ENCODE measurements at places on chromosomes 11 and 22.

GRCh38 chr11:65215441-65216076 lies 33.8 kb downstream of the CAPN1 start:
- DNase-seq = no peak

DNA sequence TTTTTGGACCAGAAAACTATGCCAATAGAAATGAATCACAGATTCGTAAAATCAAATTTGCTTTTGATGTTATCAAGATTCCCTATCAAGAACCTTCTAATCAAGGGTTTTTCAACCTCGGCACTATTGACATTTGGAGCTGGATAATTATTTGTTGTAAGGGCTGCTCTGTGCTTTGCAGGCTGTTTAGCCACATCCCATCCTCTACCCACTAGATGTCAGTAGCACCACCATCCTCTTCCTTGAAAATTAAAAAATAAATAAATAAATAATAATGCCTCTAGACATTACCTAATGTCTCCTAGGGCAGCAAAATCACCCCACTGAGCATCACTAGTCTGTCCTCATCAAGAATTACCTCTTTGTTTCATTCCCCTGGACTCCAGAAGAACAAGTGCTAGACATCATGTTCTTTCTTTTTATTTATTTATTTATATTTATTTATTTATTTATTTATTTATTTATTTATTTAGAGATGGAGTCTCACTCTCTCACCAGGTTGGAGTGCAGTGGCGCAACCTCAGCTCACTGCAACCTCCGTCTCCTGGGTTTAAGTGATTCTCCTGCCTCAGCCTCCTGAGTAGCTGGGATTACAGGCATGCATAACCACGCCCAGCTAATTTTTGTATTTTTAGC lies 744.7 kb downstream of the KCNA4 start:
- no peak for DNase-seq

DNA sequence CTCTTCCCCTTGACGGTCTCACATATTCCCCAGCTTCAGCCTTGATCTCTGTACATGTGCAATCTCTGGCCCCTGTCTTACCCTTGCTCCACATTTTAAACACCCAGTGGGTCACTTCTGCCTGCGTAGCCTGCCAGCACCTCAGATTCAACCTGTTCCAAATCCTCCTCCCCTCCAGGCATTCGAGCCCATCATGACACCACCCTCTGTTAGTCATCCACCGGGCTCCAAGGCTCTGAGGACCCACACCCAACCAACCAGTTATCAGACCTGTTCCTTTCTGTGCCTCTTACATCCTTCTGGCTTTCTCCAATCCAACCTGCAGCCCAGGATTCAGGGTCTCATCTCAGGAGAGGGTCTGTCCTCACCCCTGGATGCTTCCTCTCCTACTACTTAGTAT lies 119.8 kb upstream of the TBCEL start:
- DNase-seq = no peak

DNA sequence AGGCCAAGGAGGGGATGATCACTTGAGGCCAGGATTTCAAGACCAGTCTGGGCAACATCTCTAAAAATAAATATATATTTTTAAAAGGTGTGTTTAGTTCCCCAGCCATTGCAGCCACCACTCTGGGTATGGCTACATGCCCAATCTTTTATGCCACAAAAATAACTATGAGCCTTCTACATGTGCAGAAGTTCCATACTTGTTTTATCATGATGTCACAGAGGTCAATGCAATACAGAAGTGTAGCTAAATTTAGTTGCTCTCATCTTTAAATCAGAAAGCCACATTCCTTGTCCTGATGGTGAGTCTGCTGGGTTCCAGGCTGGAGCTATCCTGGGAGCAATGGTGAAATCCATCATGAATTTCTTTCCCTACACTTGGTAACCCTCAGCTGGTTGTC lies 436.3 kb downstream of the DYNC2H1 start:
- DNase-seq = no peak

- DNase-seq = no peak
Observed at GRCh38 chr11:128316541-128317227, 270.7 kb downstream of the ETS1 start.

DNA sequence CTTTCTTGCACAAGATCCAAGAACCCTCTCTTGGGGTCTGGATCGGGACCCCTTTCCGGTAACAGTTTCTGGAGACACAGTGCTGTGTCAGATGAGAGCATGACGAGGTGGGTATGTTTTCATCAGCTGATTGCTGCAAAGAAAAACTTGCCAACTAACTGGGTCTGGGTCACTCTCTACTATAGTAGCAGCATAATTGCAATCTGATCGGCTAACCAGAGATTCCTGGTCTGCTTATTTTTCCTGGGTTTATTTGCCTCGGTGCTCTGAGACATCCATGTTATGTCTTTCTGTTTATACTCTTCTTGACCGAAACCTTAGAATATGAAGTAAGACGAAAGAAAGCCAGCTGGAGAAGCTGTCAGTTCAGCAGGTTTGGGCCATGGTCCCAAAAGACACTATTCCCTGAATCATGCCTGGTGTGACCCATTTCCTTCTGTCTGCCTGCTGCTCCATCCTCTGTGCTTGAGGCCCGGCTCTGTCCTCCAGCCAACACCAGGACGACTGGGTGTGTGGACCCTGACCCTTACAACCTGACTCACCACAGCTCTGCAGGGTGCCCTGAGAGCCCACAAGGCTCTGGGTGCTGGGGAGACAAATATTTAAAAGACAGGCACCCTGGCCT lies 24.1 kb upstream of the CLMP start:
- DNase-seq = no peak

DNA sequence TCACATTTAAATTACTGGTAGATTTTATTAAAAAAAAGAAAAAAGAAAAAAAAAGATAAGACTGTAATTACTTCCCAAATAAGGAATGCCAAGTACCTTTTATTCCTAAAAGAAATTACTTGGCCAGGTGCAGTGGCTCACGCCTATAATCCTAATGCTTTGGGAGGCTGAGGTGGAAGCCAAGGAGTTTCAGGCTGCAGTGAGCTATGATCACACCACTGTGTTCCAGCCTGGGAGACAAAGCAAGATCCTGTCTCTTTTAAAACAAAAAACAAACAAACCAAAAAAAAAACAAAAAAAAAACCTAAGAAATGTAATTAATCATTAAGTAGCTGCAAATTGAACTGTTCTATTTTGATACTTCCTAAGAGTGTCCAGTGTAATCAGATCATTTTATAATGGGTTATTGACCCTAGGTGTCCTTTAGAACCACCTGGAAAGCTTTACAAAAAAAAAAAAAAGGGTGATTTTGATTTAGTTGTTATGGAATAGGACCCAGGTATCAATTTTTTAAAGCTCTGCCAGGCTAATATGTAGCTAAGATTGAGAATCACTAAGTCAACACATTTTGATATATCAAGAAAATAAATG lies 10.8 kb downstream of the LIN7C start:
- no peak for DNase-seq

DNA sequence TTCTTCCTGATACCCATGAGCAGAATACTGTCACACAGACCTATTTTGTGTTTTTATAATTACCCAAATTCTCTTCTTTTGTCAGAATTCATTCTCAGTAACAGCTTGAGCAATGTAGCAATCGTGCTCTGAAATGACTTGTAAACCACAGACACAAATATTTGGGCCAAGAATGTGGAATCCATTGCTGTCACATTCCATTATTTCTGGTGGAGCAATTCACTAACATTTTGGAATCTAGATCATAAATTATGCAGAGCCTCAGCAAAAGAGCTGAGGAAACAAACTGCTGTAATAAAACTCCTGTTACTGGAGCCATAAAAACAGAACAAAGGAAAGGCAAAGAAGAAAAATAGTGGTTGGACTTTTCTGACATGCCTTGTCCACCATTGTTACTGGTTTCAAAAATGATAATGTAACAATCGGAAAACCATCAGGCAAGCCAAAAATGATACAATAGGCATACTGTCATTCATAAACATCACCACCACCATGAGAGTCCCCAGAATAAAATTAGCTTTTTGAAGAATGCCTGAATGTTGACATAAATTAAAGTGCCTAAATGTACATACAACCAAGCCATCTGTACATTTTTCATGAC lies 223.4 kb upstream of the PITPNB start:
- DNase-seq = peak; percentile 41

DNA sequence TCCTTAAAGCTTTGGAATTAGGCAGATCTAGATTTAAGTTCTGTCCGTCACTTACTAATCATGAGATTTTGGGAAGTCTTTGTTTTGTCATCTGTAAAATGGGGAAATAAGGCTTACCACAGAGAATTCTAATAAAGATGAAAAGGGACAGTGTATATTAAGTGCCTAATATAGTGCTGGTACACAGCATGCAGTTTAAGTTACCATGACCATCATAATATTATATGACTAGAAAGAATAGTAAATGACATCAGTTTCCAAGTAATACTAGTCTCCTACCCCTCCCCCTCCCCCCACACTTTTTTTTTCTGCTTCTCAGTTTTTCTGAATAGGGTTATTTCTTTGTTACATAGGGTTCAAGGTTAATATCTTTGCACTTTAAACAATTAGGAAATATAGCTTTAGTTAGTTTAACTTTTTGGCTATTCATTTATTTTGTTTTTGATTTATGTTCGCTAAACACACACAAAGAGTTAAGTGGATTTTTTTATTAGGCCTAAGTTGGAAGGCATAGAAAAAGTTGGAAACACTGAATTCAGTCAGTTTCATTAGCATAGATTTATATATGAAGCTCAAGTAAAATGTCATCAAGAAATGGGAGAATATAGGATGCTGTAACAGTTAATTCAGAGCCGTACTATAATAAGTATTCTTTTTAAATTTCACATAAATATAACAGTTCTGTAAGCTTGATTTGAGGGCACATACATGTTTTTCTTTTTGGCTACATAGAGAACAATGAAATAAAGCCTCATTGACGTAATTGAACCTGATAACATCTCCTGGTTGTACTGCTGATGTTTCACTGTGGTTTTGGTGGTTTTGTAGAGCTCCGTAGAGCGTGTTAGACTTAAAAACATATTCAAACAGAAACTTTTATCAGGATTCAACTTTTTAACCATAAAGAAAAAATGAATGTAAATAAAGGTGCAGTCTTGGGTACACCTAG lies 121.2 kb downstream of the PDE3B start:
- DNase-seq = no peak

- no peak for DNase-seq
Observed at GRCh38 chr11:69813839-69814238, 5.4 kb downstream of the FGF3 start.

- DNase-seq = no peak
Observed at GRCh38 chr11:114395736-114396135, 4.6 kb downstream of the C11orf71 start.

- DNase-seq = no peak
Observed at GRCh38 chr11:94028436-94028835, 7.3 kb downstream of the HEPHL1 start.

GRCh38 chr11:120516461-120517389 lies 5.2 kb downstream of the GRIK4 start:
- no peak for DNase-seq

GRCh38 chr11:18790883-18791206 lies 753 bp downstream of the PTPN5 start:
- DNase-seq = no peak

DNA sequence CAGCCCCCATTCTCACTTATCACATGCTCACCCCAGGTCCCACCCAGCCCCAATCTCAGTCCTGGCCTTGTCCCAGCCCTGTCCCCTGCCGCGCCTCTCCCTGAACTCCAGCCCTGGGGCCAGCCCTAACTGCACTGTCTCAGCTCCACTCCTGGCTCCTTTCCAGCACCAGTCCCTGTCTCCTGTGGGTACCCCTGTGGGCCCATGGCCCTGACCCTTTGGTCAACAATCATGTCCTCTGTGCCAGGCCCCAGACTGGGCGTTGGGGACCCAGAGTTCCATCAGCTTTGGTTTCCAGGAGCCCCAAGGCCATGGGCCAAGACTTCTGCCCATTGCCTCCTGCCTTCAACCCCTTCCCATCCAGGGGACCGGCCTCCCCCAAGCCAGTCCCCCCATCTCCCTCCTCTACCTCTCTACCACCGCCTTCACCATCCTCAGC lies 757 bp downstream of the SPI1 start:
- no peak for DNase-seq

- DNase-seq = no peak
Observed at GRCh38 chr11:123228496-123229163, 33.6 kb upstream of the CLMP start.

DNA sequence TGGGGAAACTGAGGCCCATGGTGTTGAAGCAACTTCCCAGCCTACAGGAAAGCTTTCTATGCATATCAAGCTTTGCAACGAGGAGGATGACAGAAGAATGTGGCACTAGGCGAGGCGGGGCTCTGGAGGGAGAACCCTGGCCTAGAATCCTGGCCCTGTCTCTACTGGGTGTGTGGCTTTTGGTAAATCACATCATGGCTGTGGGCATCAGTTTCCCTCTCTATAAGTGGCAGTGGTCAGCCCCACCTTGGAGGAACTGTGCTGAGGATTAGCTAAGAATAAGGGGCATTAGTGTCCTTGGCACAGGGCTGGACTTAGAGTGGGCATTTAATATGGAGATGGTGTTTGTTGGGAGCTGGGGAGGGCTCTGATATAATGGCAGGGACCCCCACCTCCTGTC lies 122.6 kb upstream of the CRYBB3 start:
- no peak for DNase-seq

All from left renal pelvis (tissue), 4 donors.